ENCODE measurements at places on chromosomes 11 and 22.

- no peak for DNase-seq
Observed at GRCh38 chr22:30649430-30650007, 13.9 kb downstream of the SLC35E4 start.

DNA sequence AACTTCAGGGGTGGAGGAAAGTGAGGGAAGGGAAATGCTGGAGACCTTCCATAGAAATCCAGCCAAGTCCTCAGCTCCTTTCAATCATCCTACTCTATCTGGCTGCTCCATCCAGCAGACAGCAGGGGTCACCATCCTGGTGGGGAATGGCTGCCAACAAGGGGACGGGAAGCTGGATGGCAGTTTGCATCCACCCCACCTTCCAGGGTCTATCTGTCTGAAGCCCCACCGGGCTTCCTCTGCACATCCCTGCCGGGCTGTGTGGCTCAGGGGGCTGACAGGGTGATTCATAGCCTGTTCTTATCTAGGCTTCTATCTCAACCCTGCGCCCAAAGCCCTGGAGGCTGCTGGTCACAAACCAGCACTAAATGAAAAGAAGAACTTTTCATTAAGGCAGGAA, 1.1 kb downstream of the SYTL2 start:
- DNase-seq: no peak

GRCh38 chr22:42190274-42190673, 59.7 kb upstream of the CYP2D6 start:
- DNase-seq: peak; percentile 39

DNA sequence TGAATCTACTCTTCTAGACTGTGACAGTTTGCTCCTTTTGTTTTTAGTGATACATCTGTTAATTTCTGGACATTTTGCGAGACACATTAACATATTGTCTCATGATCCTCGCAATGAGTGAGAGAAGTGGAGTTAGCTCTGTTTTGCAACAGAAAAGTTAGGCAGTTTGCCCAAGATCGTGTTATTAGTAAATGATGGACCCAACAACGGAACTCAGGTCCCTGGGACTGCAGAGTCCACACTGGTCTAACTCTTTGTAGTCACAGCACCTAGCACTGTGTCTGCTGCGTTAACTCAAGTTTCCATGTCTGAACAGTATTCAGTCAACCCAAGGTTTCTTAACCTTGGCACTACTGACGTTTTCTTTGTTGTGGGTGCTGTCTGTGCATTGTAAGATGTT, 3.2 kb downstream of the DEPDC7 start:
- no peak for DNase-seq

GRCh38 chr11:122069707-122070360, 46.2 kb downstream of the BLID start:
- DNase-seq: peak; percentile 93
